ENCODE measurements at places on chromosomes 7 and 10. TPM values are rescaled to one million over a fixed set of nuclear protein-coding genes. Genes with fewer than 3 reads are reported as not detected.
A peak's percentile ranks its signal among the peaks of the same experiment; 100 is the strongest.

The LDB3 gene
- total RNA-seq: 0.88 TPM

The SORCS1 gene
- 6.4 TPM for total RNA-seq

The PAPOLB gene
- not detected for total RNA-seq

The NKX6-2 gene
- not detected for total RNA-seq

The LRRD1 gene
- not detected for total RNA-seq

The PTPRN2 gene
- total RNA-seq: not detected

The C10orf120 gene
- not detected for total RNA-seq

DNA sequence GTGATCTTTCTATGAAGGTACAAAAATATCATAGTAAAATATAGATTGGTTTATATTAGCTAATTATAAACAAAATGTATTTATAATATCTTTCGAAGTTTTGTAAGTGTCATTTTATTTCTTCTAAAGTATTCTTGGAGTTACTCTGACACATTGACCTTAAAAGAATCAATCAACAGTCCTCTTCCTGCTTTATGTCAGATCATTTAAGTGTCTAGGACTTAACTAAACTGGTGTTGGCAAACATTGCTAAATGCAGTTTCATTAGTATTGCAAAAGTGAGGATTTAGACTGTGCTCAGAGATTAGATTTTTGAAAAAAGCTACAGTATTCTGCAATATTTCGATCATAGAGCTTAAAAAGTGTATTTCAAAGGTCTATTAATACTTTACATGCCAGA is 10.3 kb downstream of the GLCCI1 start:
- DNase-seq: no peak

DNA sequence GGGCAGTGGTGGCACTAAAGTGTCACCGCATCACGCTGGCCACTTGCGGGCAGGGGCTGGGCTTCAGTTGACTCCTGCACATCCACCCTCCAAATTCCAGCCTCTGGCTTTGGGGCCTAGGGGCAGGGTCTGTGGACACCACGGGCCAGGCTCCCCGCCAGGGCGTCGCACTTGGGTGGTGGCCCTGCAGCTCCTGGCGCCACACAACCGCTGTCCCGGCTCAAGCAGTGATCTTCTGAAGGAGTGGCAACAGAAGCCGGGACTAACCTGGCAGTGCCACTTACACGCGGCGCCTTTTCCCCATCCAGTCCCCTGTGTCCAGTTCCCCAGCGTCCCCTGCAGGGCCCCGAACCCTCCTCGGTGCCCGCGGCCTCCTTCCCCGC is 134.3 kb upstream of the ZNF92 start:
- DNase-seq: no peak

- DNase-seq: no peak
These were observed 150.6 kb upstream of the TMEM72 start for GRCh38 chr10:44760513-44760912.

GRCh38 chr7:71787513-71787912 is 624.6 kb downstream of the CALN1 start:
- no peak for DNase-seq

GRCh38 chr7:117041822-117042221 is 88.5 kb downstream of the ST7 start:
- no peak for DNase-seq

DNA sequence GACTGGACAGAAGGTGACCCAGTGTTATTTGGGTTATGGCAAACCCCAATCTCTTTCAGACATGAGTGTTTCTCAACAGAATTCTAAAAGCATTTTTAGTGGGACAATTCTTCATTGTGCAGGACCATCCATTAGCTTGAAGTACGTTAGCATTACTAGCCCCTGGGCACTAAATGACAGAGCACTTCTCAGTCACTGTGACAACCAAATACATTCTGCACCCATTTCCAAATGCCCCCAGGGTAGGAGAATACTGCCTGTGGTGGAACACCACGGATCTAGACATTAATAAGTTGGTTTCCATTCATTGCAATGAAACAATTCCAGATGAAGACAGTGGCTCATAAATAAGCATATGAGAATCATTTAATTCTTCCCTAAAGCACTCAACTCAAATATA is 102.4 kb upstream of the FRMD4A start:
- DNase-seq: peak; percentile 73

DNA sequence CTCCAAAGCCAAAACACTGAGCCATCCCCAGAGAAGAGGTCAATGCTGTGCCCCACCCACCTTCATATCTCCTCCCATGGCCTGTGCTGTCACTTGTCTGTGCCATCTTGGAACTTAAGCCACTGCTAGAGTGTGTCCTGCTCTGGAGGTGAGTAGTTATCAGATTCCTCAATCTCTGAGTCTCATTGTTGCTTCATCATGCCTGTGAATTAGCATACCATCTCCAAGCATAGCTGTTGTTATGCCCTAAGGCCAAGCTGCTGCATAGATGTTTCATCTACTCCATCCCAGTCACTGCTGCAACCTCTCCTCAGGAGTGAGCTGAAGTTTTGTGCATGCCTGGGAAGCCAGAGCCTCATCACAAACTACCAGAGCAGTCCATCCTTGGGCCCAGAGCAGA is 349.0 kb downstream of the ZWINT start:
- no peak for DNase-seq
